ENCODE measurements at places on chromosomes 13 and 19.

- DNase-seq, result peak; percentile 86
Measured at GRCh38 chr13:24683838-24684599, 3.8 kb downstream of the ATP12A start.

DNA sequence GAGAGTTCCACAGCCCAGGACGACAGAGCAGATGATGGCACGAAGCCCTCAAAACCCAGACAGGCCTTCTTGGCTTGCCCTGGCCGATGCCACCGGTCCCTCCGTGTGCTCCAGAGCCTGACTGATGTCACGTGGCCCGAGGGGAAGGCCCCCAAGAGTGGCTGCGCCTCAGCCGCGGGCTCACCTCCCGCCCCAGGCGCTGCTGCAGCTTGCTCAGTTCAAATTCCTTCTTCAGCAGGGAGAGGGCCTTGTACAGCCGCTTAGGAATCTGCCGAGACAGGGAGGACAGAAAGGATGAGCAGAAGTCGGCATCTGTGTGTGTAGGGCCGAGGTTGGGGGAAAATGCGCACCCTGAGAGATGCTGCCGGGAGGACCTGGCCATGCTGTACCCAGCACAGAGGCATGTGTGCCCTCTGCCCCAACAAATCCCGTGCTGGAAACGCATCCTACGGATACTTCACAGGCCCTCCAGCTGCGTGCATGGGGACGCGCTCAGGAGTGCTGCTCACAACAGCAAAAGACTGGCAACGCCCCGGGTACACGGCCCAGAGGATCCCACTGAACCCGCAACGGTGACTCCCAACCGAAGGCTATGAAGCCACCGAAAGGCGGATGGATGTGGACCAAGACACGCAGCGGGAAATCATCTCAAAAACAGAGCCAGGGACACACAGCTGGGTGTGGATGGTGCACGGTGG lies 12.9 kb downstream of the LONP1 start:
- DNase-seq, result no peak

GRCh38 chr13:48000559-48001113 lies 437 bp downstream of the SUCLA2 start:
- peak; percentile 47 for DNase-seq

GRCh38 chr13:37294472-37294871 lies 189.0 kb upstream of the CSNK1A1L start:
- no peak for DNase-seq
